Keratinocyte (primary cell): ENCODE measurements at places on chromosomes 2 and 18. TPM values are rescaled to one million over a fixed set of nuclear protein-coding genes. Genes with fewer than 3 reads are reported as not detected.

- no peaks in the 10 kb centered on the region for H3K4me1 ChIP-seq
- no peaks in the 10 kb centered on the region for H3K36me3 ChIP-seq
- no peaks in the 10 kb centered on the region for H3K27me3 ChIP-seq
- no peak for DNase-seq
Measured at GRCh38 chr2:227482638-227483340, 10.8 kb downstream of the AGFG1 start.

- peaks cover 40% of the 10 kb centered on the region for H3K4me1 ChIP-seq
- peak; percentile 46 for DNase-seq
- H3K27me3 ChIP-seq, result no peaks in the 10 kb centered on the region
- peak overlapping the region; percentile 91 for H3K27ac ChIP-seq
- no peaks in the 10 kb centered on the region for H3K36me3 ChIP-seq
- no peak overlapping the region for H3K4me3 ChIP-seq
Measured at GRCh38 chr2:28716265-28716865, 35.3 kb upstream of the PPP1CB start.

SPC25 gene
- polyA plus RNA-seq, result 1.0 to 7.1 TPM (median 4.9 TPM) in 3 replicates

IL36RN gene
- polyA plus RNA-seq, result 1.7 to 7.9 TPM (median 3.9 TPM) in 3 replicates

LRP1B gene
- 0.01 TPM in 1 of 3 replicates, not detected in the others for polyA plus RNA-seq
